Stimulated activated naive B cell treated with anti-CD40 and anti-IgM and Interleukin-4, amounts not matched to agents 10 μg/mL and 1 μg/mL and 100 μg/mL, for 72 hours (primary cell): ENCODE measurements at places on chromosomes 7 and 10.

GRCh38 chr7:20030417-20030816 is 186.8 kb downstream of the MACC1 start:
- peak; percentile 27 for DNase-seq

- DNase-seq, result no peak
These were observed 9.6 kb upstream of the FRMPD2 start for GRCh38 chr10:48284002-48284546.

DNA sequence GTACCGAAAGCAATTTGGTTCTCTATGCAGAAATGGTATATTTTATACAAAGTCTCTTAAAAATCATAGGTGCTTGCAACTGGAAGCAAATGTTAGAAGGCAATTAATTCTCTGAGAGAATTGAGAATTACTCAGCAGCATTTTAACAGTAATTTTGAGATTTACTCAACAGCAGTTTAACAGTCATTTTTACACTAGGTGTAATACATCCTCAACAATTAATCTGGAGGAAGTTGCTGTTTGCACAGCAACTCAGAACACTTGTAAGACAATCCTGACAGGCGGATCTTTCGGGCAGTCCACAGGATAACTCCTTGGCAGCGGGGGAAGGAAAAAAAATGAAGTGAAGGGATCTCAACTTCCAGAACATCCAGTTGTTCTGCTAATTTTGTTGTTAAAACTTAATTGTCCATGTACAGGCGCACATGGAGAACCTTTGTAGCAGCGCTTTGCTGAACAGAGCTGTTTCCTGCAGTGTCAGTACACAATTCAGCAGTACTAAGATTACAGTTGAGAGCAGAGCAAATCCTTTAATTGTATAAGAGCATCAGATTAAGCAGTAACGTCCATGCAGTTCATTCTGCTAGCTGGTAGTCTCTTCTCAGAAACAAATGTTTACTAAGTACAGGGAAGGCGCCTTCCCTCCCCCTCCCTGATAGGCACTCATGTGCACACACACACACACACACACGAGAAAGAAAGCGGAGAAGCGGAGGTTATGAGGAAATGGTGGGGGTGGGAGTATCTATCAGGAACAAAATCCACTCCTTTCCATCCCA is 43.8 kb downstream of the ENO4 start:
- no peak for DNase-seq

DNA sequence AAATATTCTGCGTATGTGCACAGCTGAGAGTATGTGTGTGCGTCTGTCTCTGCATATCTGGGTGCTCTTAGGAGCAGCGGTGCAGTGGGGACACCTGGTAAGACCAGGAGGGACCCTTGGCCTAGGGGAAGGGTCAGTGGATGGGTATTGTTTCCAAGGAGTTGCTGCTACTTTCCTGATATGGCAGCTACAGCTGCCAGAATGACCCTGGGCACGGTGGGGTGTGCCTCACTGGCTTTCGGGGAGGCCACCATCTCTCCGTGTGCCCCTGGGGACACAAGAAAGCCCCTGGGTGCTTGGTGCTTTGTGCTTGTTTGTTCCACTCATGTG is 8.6 kb downstream of the PFKFB3 start:
- no peak for DNase-seq

GRCh38 chr7:36048902-36049240 is 104.2 kb upstream of the EEPD1 start:
- no peak for DNase-seq

DNA sequence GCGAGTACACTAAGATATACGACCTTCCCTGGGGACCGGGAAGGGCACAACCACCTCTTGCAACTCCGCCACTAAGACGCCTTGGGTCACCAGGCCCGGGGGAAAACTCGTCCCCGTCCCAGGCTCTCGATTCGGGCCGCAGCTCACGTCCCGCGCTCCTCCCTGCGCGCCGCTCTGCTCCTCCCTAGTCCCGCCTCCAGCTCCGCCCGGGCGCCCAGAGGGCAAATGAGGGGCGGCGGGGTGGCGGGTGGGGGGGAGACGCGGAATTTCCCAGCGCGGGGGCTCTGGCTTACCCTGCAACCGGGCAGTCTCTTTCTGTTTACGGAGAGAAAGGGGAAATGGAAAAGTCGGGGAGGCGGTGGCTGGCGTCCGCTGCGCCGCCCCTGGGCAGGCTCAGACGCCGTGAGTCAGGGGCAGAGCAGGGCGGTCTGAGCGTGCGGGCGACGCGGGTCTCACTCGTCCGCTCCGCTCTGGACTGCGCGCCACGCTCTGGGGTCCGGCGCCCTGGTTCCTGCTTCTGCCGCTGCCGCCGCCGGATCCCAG is at the start of gene MAP3K8:
Gene MAP3K8, plus strand, starts transcription at position 455 of the 543 bp plus-strand sequence. CDS start 4,755 bp downstream, outside the sequence.
- peak; percentile 97 for DNase-seq

- DNase-seq, result no peak
These were observed 2.8 kb upstream of the TRIP6 start for GRCh38 chr7:100864263-100864845.

GRCh38 chr10:92681306-92681834 is 8.4 kb upstream of the HHEX start:
- DNase-seq, result no peak

DNA sequence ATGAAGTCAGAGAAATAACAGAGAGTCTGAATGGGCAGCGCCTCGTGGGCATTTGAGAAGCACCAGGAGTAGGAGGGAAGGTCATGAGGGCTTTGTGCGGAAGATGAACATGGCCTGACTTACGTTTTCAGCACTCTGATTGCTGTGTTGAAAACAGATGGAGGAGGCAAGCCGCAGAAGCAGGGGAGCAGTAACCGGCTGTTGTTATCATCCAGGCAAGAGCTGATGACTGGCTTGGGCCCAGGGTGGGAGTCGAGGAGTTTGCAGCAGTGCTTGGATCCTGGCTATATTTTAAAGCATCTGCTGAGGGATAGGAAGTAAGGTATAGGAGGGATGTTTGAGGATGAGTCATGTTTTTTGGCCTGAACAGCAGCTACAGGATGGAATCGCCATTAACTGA is 12.7 kb upstream of the PDLIM1 start:
- DNase-seq, result no peak

DNA sequence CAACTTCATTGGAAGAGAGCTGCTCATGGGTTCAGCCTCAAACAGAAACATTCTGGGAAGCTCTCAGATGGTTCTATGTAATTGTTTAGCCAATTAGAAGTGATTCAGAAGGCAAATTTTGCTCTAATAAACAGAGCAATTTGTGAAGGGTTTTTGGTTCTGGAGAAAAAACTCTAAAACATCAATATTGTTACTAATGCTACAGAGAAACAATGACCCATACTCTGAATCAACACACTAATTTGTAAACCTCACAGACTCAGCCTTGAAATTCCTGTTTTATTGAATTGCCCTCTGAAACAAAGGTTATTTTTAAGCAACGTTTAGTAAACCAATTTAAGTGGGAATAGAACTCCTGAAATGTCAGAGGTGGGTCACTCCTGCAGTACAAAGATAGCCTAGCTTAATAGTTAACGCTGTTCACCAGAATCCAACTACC is 171.6 kb upstream of the SVIL start:
- DNase-seq, result no peak

DNA sequence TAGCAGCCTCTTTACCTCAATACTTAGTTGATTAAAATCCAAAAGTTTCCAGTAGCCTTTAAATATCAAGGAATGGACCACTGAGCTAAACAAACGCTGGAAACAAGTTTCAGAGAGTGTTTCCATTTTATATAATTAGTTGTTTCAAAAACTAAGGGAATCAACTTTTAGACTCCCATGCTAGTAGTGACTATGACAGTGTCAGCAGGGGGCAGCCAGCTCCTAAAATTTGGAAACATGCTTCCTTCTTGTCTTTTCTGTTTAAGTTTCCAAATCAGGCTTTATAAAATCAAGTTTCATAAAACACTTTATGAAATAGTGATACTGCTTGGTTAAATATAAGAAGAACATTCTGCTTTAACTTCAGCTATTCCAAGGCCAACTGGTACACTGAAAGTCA is 138.2 kb upstream of the TMEM229A start:
- DNase-seq, result no peak

- no peak for DNase-seq
These were observed 565.8 kb downstream of the PTPRN2 start for GRCh38 chr7:158021836-158022235.

DNA sequence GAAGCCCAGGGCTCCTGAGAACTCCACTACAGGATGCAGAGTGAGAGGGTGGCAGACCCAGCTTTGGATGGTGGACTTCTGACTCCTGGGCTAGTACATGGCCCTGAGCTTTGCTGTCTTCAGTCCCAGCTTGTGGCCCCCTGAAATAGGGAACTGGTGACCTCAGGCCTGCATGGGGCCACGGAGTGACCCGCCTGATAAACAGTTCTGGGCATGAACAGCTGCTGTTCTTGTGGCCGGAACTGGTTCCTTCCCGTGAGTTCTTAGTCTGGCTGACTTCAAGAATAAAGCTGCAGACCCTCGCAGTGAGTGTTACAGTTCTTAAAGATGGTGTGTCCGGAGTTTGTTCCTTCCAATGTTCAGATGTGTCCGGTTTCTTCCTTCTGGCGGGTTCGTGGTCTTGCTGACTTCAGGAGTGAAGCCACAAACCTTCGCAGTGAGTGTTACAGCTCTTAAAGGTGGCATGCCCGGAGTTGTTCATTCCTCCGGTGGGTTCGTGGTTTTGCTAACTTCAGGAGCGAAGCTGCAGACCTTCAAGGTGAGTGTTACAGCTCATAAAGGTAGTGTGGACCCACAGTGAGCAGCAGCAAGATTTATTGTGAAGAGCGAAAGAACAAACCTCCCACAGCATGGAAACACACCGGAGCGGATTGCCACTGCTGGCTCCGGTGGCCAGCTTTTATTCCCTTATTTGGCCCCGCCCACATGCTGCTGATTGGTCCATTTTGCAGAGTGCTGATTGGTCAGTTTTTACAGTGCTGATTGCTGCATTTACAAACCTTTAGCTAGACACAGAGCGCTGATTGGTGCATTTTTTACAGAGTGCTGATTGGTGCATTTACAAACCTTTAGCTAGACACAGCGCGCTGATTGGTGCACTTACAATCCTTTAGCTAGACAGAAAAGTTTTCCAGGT is 268.0 kb downstream of the ZEB1 start:
- no peak for DNase-seq

- DNase-seq, result no peak
These were observed 310.4 kb downstream of the EXOC4 start for GRCh38 chr7:133563251-133563650.

DNA sequence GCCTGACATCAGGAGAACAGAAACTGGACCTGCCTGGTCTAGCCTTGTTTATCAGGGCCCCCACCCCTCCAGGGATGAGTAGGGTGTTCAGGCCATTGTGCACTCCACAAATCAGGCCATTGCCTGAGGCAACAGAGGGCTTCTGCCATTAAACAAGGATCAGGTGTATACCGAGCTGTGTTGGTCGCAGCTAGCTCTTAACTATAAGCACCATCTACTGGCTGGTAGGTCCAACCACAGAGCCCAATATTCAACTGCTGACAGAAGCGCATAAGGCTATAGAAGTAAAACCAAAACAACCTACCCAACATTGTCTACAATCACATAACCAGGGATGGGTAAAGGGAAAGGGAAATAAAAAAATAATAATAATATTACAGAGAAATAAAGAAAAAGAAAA is 451.7 kb upstream of the TEX47 start:
- DNase-seq, result no peak

- no peak for DNase-seq
These were observed 18.1 kb downstream of the VIPR2 start for GRCh38 chr7:159126311-159127260.

- DNase-seq, result no peak
These were observed 50.6 kb downstream of the INHBA start for GRCh38 chr7:41652267-41652666.

GRCh38 chr7:15707570-15707969 is 21.1 kb upstream of the MEOX2 start:
- DNase-seq, result no peak

- peak; percentile 20 for DNase-seq
These were observed 336.5 kb upstream of the PRKCQ start for GRCh38 chr10:6916601-6917000.

DNA sequence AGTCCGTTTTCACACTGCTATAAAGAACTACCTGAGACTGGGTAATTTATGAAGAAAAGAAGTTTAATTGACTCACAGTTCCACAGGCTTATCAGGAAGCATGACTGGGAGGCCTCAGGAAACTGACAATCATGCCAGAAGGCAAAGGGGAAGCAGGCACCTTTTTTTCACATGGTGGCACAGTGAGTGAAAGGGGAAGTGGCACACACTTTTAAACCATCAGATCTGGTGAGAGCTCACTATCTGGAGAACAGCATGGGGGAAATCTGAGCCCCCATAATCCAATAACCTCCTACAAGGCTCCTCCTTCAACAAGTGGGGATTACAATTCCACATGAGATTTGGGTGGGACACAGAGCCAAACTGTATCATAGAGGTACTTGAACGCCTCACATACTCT is 30.0 kb downstream of the AGR3 start:
- DNase-seq, result peak; percentile 15

DNA sequence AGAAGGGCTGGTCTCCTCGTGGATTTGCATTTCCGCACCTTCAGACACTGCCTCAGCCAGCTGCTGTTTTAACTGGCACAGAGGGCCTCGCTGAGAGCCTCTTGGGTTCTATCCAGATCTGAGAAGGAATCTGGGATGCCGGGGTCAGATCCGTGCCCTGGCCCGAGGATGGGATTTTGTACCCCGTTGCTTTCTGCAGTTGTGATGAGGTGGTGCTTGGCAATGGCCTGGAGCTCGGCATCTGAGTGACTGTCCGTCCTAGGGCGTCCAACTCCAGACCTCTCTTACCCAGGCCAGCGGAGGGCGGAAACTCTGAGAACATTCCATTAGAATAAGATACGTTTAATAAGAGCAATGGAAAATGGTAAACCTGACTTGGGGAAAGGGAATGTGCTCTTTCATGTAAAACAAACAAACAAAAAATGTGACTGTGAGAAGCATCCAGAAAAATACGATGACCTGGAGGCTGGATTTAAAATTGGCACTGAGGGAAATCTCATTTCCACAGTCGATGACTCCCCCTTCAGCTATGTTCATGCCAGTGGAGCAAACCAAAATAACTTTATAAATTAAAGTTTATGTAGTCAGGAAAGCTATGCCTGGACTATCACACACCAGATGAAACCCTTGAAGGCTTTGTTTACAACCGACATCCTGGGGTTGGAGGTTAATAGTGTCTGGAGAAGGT is 39.6 kb downstream of the GRK5 start:
- DNase-seq, result no peak

- peak; percentile 20 for DNase-seq
These were observed 30.6 kb upstream of the GALNTL5 start for GRCh38 chr7:151925446-151926335.

DNA sequence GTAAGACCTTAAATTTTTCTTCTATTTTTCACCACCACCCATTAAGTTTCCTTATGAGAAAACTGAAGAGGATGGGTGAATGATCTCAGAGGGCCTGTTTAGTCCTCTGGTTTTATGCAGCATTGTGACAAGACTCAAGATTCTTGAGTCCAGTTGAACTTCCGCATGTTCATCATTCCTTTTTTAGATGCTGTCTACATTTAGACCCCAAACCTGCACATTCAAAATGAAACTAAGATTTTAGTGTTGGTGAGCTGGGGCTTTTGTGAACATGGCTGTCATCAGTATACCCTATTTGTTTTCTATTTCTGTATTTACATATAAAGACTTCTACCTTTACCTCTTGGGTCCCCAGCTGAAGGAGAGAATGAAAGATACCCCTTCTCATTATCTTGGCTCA is 31.1 kb downstream of the NET1 start:
- DNase-seq, result peak; percentile 23
